Stimulated activated naive CD8-positive, alpha-beta T cell treated with anti-CD3 and anti-CD28 coated beads, Interleukin-15, amount 100 ng/mL, for 72 hours (primary cell): ENCODE measurements at places on chromosomes 11 and 22.

DNA sequence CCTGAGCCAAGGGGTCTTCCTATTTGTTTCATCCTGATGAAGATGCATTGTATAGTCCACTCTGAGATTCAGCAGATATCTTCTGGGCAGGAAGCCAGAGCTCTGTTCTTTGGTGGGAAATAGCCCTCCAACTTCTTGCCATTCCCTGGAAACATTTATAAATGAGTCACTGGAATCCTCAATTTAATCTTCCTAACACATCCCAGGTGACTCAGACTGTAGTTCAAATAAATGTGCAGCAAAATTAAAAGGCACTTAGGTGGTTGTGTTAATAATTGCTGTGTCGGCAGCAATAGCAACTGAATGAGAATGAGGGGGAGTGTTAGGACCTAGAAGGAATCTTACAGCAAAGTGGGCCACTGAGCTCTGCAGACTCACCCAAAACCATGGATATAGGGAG lies 108.6 kb downstream of the INSC start:
- no peak for DNase-seq

- no peak for DNase-seq
Observed at GRCh38 chr22:46502440-46503175, 34.8 kb downstream of the CELSR1 start.

DNA sequence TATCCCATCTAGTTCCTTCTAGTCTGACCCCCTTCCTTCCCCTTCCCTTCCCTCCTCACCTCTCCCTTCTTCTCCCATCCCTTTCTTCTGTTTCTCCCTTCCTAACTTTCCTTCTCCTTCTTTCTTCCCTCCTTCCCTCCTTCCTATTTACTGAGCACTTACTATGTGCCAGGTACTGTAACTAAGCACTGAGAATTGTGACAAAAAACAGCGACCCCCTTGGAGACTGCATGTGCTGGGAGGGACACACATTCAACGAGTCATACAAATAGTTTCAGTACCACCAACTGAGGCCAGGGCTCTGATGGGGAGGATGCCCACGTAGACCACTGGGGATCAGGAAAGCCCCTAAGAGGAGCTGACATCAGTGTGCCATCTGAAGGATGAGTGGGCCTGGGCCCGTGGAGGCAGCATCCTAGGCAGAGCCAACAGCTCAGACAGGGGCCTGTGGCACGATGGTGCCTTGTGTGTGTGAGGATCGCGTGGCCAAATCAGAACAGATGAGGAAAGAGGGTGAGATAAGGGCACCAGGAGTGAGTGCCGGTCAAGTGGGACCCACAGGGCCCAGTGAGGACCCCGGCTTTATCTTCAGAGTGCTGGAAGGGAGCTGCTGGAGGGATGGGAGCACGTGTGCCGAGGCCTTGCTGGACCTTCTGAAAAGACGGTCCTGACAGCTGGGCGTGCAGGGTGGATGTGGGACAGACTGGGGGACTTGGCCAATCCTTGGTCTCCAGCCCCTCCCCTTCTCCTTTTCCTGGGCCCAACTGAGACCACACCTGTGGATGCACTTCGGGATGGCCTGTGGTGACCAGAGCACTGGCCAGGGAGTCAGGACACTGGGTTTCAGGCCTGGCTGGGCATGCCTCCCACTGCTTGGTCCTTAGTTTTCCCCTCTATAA lies 38.4 kb upstream of the CRYBB3 start:
- DNase-seq: peak; percentile 18

DNA sequence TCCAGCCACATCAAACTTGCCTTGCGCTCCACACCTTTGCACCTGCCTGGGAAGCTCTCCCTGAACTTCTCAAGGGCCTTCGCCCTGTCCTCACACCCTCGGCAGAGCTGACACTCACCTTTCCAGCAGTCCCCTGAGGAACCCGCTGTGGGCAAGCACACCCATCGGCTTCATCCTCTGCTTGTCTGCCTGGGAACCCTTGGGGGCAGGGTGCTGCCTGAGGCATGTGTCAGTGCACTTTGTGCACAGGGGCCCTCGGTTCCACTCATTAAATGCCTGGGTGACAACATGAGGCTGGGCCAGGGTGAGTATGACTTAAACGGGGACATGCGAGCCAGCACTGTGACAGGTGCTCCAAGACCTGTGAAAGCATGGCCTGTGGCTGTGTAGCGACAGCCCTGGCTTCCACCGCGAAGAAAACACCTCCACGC lies 2.6 kb upstream of the LRFN4 start:
- DNase-seq: no peak

- DNase-seq: peak; percentile 41
Observed at GRCh38 chr11:125874556-125875124, 12.8 kb upstream of the HYLS1 start.

- DNase-seq: no peak
Observed at GRCh38 chr11:123437236-123437979, 7.3 kb downstream of the GRAMD1B start.

- no peak for DNase-seq
Observed at GRCh38 chr22:23149743-23150238, 4.5 kb downstream of the RAB36 start.

DNA sequence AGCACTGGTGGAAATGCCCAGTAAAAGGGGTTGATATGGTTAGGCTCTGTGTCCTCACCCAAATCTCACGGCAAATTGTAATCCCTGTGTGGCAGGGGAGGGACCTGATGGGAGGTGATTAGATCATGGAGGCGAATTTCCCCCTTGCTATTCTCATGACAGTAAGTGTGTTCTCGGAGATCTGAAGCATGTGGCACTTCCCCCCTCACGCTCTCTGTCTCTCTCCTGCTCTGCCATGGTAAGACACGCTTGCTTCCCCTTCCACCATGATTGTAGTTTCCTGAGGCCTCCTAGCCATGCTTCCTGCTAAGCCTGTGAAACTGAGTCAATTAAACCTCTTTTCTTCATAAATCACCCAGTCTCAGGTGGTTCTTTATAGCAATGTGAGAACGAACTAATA lies 37.4 kb downstream of the PACSIN2 start:
- no peak for DNase-seq

- DNase-seq: no peak
Observed at GRCh38 chr22:26800858-26801257, 143.5 kb downstream of the MIAT start.

GRCh38 chr22:49017482-49018329 lies 810.0 kb downstream of the BRD1 start:
- DNase-seq: no peak

GRCh38 chr22:43262990-43263644 lies 76.2 kb upstream of the TTLL12 start:
- peak; percentile 43 for DNase-seq

DNA sequence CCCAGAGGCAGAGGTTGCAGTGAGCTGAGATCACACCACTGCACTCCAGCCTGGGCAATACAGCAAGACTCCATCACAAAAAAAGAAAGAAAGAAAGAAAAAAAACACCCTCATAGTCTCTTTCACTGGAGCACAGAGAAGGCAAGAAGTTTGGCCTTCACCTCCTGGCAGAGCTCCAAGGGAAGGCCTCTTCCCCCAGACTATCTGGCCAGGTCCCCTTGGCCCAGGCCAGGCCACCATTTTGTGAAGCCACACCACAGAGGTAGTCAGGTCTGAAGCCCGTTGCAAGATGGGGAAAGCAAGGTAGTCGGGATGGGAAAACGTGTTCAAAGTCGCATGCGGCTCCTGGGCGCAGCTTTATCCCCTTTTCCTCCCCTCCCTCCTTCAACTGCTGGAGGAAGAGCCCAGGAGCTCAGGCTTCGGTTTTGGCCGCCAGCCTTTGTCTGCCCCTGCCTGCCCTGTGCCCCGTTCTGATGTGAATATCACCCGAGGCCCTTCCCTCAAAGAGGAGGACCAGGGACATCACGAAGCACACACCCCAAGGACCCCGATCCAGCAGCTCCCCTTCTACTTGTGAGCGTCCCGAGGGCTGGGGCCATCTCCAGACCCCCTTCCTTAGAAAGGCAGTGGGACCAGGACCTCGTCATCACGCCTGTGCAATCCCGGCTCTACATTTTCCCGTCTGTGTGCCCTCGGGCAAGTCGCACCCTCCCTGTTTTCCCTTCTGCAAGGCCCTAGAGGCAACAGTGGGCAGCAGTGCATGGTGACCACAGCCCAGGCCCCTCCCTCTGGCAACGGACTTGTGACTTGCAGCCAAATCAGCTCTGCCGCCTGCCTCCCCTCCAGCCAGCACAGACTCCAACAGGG lies 17.7 kb downstream of the CABP7 start:
- DNase-seq: no peak

GRCh38 chr11:114027391-114027790 lies 32.1 kb upstream of the ZBTB16 start:
- no peak for DNase-seq

DNA sequence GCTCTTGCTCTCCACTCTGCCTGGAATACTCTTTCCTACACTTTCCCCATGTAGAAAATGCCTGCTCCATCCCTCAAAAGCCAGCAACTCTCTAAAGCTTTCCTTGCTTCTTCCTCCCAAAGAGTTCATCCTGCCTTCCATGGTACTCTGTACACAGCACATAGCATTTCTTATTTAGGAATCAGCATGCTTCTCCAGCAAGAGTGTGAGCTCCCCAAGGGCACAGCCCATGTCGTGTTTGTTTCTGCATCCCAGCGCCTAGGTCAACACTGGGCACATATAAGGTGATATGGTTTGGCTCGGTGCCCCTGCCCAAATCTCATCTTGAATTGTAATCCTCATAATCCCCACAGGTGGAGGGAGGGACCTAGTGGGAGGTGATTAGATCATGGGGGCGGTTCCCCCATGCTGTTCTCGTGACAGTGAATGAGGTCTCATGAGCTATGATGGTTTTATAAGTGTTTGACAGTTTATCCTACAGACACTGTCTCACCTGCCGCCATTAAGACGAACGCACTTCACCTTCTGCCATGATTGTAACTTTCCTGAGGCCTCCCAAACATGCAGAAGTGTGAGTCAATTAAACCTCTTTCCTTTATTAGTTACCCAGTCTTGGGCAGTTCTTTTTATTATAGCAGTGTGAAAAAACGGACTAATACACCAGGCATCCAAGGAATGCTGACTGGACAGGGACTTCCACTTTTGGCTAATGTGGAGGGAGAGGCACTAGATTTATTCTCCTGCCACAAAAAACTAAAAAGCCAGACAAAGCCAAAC lies 8.2 kb downstream of the VPS37C start:
- no peak for DNase-seq

GRCh38 chr22:49512487-49513165 lies 315.0 kb downstream of the BRD1 start:
- DNase-seq: no peak

GRCh38 chr11:4039011-4039410 lies 55.6 kb upstream of the RRM1 start:
- no peak for DNase-seq

DNA sequence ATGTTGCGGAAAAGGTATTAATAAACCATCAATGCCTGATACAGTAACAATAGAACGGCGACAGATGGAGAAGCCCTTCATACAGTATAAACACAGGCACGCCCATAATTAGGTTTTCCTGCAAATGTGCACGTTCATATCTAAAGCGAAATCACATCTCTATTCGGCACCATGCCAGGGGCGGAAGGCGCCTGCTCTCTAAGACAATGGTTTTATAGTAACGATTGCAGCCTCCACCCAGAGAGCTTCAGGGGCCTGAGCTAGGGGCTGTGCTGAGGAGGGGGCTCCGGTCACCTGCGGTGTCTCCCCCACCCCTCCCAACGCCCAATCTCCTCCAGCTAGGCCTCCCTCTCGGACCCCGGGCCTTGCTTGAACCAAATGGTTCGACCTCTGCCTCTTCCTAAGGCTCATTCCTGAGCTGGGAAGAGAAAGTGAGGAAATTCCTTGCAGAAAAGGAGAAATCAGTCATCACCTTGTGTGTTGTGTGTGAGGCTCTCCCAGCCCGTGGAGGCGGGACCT lies 9.6 kb downstream of the KRTAP5-5 start:
- no peak for DNase-seq

- DNase-seq: no peak
Observed at GRCh38 chr11:6608011-6608410, 4.0 kb downstream of the TAF10 start.

GRCh38 chr11:12089473-12089872 lies 20.9 kb upstream of the MICAL2 start:
- DNase-seq: no peak

DNA sequence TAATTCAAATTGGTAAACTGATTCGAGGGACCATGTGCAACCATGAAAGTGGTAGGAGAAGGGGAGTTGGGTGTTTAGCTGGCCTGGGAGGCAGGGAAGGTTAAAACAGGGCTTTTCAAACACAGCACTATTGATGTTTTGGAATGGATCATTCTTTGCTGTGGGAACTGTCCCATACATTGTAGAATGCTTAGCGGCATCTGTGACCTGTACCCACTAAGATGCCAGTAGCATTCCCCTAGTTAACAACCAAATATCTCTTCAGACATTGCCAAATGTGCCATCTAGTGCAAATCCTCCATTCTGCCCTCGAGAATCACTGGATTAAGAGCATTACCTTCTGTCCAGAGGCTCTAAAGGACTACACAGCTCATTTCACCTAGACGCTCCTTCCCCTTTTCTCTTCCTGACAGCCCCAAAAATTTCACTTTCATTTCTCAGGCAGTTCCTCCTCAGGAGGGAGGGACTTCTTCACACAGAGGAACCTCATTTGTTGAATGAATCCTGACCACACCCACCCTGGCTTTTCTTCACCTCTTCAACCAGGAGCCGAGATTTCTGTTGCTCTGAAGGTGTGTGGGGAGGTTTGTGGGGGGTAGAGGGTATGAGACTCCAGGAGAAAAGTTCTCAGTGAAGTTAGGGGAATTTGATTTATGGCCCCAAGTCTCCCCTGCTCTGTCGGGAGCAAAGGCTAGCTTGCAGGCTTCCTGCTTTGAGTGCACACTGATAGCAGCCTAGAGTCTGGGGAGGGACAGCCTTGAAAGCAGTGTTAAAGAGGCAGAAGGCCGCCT lies at the start of gene TRIM34:
TRIM34 (plus strand) TSS at position 513 of the 791 bp plus-strand sequence. CDS start 7,331 bp downstream, outside the sequence.
- DNase-seq: peak; percentile 52

DNA sequence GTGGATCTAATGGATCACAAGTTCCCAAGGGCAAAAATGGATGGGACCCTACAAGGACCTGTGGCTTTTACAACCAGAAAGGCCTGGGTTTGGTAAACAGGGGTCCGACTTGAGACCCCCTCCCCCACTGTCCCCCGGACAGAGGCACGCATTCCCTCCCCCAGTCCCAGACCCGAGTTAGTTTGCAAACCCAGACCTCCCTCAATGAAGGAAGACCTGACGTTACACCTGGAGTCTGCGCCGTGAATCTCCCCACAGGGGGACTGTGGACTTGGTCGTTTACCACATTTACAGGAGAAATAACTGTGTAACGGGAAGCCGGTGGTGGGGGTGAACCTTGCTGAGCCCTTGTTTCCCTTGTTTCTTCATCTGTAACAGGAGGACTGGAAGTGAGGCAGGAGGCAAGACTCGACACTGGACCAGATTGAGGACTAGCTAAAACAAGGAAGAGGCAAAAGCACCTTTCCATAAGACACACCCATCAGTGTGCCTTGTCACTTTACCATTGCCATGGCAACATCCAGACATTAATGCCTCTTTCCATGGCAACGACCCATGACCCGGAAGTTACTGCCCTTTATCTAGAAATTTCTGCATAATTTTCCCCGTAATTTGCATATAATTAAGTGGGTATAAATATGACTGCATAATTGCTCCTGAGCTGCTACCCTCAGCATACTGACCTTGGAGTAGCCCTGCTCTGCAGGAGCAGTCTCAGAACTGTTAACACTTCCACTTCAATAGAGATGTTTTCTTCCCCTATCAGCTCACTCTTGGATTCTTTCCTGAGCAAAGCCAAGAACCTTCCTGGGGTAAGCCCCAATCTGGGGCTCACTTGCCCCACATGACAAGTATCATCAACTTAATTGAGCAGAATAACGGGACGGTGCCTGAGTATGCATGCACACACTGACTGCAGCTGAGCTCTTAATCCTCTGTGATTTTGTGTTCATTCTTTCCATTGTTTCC lies 25.4 kb downstream of the PDGFB start:
- peak; percentile 4 for DNase-seq

GRCh38 chr11:101127197-101127698 lies 2.4 kb downstream of the PGR start:
- no peak for DNase-seq

- no peak for DNase-seq
Observed at GRCh38 chr22:32396255-32396654, 15.8 kb downstream of the RTCB start.
